SK-N-MC (cell line): ENCODE measurements at places on chromosomes 12 and 14.

- DNase-seq = no peak
Measured at GRCh38 chr12:49616533-49617219, 6.7 kb upstream of the PRPF40B start.

DNA sequence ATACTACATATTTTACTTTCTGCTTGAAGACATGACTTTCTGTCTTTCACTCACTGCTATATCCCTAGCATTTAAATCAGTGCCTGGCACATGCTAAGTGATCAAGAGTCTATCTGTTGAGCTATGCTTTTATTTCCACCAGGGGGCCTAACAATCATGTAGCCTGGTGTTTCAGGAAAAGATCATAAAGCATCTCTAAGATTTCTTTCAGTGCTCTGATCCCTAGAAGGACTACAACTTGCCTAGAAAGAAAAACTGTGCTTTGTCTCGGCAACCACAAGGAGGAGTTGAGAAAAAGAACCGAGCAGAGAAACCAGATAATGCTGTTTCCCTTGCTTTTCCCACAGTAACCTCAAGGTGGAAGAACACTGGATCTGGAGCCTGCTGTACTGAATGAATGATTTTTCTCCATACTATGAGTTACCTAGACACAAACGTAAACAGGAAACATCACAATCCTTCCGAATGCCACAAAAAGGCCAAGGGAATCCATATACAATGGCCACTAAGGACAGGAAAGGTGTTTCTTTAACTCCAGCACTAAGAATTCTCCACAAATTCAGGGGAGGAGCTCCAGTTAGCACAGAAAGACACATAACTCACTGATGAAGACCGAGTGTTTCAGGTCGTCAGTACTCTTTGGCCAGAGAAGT is 1.2 kb downstream of the CRY1 start:
- DNase-seq = peak; percentile 94

GRCh38 chr12:75850721-75851462 is 180.7 kb downstream of the PHLDA1 start:
- no peak for DNase-seq

DNA sequence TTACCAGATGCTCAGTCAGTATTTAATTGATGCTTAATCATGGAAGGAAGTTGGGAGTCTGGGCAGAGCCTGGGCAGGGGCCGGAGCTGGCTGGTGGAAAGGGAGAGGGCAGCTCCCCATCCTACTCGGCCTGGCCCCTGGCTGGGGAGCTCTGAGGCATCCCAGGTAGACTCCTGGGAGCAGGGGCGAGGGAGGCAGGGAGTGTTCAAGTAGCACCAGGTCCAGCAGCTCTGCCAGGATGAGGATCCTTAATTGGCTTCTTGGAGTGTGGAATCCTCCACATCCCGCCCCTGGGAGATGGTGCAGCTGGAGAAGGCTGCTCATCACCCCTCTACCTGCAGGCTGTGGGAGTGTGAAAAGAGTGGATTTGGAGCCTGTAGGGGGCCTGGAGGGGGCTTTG is 30.9 kb downstream of the SYNDIG1L start:
- DNase-seq = no peak

DNA sequence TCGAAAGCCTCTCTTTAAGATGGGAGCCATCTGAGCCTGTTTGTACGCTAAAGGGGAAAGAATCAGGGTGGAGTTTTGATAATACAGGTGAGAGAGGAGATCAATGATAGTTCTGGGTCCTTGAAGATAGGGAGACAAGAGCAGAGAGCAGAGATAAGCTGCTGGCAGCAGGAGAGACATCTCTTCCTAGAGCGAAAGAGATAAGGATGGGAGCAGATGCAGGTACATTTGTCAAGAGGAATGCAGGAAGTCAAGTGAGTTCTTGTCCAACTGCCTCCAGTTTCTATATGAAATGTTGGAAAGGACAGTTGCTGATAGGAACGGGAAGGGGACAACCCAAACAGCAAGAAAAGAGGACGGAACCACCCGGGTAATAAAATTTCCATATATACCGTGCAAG is 24.7 kb upstream of the HIF1A start:
- no peak for DNase-seq

DNA sequence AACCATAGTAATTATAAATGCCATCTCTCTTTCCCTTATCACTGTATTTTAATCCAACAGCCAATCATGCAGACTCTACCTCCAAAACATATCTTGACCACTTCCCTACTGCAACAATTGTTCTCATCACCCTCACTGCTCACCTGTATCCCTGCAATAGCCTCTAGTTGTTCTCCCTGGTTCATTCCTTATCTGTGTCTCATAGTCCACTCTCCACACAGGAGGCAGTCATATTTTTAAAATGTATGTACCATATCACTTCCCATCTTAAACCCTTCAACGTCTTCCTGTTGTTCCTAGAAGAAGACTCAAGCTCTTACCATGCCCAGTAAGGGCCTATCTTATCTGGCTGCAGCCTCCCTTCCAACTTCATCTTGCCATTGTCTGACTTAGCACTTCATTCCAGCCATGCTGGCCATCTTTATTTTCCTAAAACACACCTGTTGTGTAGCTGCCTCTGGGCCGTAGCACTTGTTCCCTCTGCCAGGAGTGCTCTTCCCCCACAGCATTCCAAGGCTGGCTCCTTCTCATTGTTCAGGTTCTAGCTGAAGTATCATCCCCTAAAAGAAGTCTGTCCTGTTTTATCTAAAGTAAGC is 27.8 kb upstream of the BHLHE41 start:
- no peak for DNase-seq

DNA sequence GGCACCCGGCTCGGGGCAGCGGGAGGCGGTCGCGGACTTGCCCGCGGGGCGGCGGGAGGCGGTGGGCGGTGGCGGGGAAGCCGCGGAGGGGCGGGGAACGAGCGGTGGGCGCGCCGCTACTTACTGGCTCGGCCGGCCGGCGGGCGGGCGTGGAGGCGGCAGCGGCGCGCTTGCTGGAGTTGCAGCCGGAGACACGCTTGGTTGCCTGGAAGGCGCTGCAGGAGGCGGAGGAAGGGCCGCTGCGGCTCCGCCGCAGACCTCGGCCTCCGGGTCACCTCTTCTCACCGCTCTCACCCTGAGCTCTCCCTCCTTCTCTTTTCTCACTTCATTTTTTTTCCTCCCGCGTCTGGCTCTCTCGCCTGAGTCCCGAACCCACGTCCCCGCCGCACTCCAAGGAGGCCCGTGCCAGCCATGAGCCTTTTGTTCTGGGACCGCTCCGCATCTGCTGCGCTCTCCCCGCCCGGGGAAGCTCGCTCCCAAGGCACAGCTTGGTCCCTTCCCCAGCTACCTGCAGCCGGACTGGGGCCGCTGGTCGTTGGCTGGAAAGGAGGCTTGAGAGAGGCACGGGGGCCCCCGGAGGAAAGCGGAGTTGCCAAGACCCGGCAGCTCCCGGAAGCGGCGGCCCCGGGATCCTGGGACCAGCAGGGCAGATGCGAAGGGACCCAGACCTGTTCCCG is 592 bp upstream of the KCNK10 start:
- no peak for DNase-seq

GRCh38 chr12:65630555-65630954 is 193.7 kb upstream of the HMGA2 start:
- no peak for DNase-seq

DNA sequence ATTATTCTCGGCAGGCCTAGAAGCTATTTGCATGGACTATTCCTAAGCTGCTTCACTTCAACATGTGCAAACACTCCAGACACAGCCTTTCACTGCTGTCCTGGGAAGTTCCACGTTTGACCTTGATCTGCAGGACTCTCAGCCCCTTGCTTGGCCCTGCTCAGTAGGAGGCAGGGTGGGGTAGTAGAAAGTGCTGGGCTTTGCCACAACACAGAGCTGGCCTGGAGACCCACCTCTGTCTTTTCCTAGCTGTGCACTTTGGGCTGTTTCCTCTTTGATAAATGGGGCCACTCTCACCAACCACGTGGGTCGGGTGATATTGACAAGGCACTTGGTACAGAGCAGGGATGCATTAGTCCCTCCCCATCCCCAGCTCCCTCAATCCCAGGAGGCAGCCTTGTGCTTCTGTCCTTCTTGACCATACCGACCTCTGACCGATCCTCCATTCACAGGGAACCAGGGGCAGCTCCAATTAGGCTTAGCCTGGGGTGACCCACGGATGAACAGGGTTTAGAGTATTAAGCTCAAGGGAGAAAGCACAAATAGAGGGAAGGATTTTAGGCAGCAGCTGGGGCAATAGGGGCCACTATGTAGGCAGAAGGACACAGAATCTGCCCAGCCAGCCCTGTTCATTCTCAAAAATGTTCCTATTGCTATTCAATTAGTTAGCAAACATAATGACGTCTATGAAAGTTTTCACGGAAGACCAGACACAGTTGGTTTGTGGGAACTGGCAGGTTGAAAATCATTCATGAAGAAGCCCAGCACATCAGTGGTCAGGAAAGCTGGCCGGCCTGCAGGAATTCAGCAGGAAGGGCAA is 63.3 kb downstream of the SYNE3 start:
- no peak for DNase-seq

- no peak for DNase-seq
Measured at GRCh38 chr14:104689881-104690711, 678 bp downstream of the INF2 start.

GRCh38 chr12:49885118-49885517 is 18.6 kb downstream of the FAIM2 start:
- DNase-seq = no peak
